ENCODE measurements at places on chromosomes 5 and 9.

DNA sequence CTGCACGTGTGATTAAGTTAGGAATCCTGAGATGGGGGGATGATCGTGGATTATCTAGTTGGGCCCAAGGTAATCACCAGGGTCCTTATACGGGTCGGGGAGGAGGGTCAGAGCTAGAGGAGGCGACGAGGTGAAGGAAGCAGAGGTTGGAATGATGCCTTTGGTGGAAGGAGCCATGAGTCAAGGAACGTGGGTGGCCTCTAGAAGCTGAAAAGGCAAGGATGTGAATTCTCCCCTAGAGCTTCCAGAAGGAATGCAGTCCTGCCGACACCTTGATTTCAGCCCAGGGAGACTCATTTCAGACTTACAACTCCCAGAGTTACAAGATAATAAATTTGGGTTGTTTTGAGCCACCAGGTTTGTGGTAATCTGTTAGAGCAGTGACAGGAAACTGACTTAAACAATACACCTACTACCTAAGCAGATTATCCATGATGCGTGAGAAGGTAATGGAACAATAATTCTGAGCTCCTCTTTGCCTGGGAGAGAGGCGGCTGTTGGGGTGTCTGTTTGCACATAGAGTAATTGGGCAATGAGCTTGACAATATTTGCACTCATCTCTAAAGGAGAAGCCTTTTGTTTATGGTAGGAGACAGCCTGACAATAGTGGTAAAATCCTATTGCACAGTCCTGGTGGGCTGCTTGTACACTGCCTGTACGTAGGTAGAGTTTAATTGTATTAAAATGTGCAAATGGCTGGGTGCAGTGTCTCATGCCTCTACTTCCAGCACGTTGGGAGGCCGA lies 129.3 kb upstream of the IER5L start:
- DNase-seq = peak; percentile 15

- no peak for DNase-seq
These were observed 1.3 kb downstream of the SLC9A3 start for GRCh38 chr5:522899-523440.

DNA sequence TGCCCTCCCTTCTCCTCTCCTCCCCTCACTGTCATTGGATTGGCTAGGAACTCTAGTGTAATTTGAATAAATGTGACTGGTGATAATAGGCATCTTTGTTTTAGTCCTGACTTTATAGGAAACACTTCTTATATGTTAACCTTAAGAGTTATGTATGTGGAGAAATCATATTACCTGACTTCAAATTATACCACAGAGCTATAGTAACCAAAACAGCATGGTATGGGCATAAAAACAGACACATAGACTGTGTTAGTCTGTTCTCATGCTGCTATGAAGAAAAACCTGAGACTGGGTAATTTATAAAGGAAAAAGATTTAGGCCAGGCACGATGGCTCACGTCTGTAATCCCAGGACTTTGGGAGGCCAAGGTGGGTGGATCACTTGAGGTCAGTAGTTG lies 9.4 kb downstream of the MRRF start:
- no peak for DNase-seq

- no peak for DNase-seq
These were observed 51.7 kb downstream of the CCNH start for GRCh38 chr5:87361031-87361445.

GRCh38 chr5:159206818-159207217 lies 2.5 kb downstream of the RNF145 start:
- no peak for DNase-seq

DNA sequence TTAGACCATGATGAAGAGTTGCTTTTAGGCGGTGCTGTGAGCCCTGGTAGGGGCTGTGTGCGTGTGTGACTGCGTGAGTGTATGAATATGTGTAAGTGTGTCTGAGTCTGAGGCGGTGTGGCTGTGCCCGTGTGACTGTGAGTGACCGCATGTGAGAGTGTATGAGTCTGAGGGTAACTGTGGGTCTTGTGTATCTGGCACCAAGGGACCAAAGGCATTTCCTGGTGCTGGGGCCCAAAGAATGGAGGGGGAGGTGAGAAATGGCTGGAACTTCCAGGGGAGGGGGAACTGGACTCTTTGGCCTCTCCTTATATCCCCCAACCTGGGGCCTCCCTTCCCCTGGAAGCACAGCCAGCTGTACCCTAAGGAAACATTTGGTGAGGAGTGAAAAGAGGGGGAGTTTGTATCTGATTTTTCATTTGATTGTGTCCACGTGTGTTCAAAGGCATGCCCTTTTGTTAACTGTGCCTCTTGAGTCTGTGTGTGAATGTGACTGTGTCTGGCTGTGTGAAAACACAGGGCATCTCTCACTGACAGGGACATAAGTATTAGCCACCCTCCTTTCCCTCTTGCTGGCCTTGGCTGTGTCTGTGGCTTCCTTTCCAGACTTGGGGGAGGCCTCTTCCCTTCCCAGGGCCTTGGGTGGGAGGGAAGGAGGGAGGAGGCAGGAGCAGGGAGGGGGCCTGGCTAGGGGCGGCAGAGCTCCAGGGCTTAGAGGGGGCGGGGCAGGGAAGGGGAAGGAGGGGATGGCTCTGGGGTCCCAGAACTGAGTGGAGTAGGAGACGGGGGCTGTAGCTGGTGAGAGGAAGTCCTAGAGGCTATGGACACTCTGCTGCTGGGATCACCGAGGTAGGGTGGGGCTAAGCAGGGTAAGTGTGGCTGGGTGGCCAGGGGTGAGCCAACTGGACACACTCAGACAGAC lies 1.4 kb downstream of the IL11RA start:
- no peak for DNase-seq

- no peak for DNase-seq
These were observed 338.6 kb downstream of the TMEM38B start for GRCh38 chr9:106032978-106033377.

- DNase-seq = no peak
These were observed 6.0 kb downstream of the UBE2QL1 start for GRCh38 chr5:6454628-6455053.

GRCh38 chr5:151058891-151059489 lies 21.8 kb downstream of the TNIP1 start:
- no peak for DNase-seq

GRCh38 chr5:87027570-87027969 lies 240.1 kb upstream of the RASA1 start:
- no peak for DNase-seq

GRCh38 chr5:107772418-107773310 lies 101.9 kb upstream of the EFNA5 start:
- no peak for DNase-seq

- DNase-seq = no peak
These were observed 349.7 kb upstream of the RFX3 start for GRCh38 chr9:3875361-3876132.

GRCh38 chr9:119126040-119126439 lies 243.2 kb downstream of the BRINP1 start:
- DNase-seq = no peak

GRCh38 chr5:145856285-145856818 lies 16.5 kb downstream of the GRXCR2 start:
- DNase-seq = peak; percentile 18

DNA sequence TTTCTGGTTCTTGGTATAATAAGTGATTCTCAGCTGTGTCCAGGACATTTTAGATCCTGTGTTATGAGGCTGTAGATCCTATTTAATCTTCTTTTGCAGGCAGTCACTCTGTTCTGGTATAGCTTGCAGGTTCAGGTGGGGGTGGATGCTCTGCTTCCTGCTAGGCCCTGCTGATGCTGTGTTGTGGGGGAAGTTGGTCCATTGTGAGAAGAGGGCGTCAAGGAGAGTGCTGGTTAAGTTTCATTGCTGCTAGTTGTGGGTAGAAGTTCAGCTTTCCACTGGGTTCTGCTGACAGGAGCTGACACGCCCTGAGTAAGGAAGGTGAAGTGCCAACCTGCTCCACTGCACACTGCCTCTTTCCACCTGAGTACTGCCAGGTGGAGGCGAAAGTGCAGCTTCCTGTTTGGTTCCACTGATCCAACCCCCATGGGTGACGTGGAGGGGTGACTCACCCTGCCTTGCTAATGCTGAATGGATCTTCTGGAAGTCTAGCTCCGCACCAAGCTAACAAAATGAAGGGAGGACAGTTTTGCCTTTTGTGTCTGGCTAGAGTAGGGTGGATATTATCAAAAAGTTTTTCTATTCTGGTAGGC lies 16.3 kb downstream of the NMRK1 start:
- peak; percentile 66 for DNase-seq

DNA sequence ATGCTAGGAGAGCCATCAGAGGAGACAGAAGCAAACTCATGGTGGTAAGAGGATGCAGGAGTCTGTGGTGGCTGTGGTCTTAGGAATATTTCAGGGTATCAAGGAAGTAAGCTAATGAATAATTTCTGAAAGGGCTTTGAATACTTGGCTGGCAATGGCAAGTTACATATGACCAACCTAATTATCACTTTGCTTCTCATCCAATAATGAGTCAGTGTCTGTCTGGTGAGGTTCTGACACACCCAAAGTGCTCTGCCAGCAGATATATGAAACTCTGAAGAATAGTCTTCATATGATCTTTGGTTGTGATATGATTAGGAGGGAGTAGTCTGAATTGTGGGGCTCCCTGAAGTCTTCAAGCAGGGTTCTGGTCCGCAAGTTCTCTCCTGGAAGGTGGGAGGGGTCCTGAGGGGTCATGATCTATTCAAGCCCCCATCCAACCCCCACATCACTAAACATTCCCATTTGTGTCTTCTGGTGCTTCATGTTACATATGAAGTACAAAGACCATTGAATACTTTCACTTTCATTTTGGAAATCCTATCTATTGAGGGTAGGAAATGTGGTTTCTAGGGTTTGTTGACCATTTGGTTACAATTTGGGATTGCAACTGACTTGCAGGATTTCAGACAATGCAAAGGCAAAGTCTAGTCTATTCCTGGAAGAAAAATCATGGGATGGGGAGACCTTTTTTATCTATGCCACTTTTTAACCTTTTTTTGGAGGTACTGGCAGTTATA lies 199.9 kb upstream of the CDKN2B start:
- no peak for DNase-seq

- DNase-seq = no peak
These were observed 240.8 kb upstream of the ZNF462 start for GRCh38 chr9:106622164-106622487.

DNA sequence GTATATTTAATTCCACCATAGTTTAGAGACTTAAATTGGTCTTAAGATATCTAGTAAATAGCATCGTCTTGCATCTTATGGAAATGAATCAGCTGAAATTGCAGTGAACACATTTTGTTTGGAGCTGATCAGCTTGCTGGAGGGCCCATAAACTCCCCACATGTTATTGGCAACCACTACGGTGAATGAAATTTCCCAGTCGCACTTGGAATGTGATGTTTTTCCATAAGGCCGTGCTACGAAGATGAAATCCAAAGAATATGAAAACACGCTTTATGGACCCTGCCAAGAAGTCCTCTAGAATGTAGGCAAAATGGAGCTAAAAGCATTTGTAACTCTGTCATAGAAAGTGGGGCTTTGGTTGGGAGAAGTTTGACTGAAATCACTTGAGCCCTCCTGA lies 572.1 kb downstream of the ACTL7B start:
- no peak for DNase-seq

GRCh38 chr9:27861887-27862286 lies 288.6 kb upstream of the C9orf72 start:
- no peak for DNase-seq

DNA sequence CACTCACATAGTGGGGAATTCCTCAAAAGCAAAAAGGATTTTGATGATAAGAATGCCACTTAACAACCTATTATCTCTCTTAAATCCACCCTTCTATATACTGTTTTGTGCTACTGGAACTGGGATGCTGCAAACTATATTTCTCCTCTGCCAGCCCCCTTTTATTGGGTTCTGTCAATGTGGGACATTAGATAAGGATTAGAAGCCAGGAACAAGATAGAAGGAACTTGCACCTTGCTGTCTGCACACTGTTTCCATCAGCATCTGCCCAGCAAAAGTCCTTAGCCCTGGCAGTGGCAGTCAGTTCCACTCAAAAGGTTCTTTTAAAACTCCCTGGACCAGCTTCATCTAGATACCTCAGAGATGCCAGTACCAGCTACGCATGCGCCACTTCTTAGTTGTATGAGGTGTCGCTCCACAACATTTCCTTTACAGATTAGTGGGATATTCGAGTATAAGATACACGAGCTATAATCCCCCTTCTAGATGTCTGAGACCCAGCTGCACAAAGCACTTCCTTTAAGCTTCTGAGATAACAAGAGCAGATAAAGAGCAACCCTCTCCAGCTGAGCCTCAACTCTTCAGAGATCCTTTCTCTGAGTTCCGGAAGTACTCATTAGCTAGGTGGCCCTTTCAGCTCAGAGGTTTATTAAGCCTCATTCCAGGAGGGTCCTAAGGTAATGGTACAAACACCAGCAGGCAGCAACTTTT lies 45.3 kb downstream of the CERT1 start:
- no peak for DNase-seq

GRCh38 chr9:69157751-69158466 lies 16.2 kb upstream of the TJP2 start:
- DNase-seq = no peak

- no peak for DNase-seq
These were observed 156.7 kb downstream of the EBF1 start for GRCh38 chr5:158943057-158943456.

GRCh38 chr5:160245506-160246086 lies 16.3 kb downstream of the FABP6 start:
- no peak for DNase-seq

- no peak for DNase-seq
These were observed 75.7 kb downstream of the ZNF608 start for GRCh38 chr5:124670722-124671184.

DNA sequence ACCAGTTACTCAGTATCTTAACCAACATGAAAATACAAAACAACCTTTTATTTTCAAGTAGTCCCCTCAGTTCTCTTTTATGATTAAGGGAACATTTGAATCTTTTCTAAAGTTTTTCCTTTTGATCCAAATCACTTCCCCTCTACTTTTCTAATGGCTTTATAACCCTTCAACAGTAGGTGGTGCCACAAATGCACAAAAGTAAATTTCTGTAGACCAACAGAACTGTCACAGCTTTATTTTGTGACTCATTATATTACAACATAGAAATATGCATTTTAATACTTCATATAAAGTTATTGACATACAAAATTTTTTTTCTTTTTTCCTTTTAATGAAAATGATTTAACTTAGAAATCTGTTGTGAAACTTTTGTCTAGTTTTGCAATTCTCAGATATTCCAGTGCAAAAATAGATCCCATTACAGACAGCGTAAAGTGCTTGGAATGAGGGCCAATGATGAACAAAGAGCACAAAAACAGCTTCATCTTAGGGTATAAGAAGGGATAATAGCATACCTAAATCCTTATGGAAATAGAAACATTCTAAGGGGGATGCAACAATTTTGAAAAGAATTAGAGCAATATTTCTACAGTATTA lies 17.0 kb downstream of the NIPSNAP3B start:
- DNase-seq = no peak

DNA sequence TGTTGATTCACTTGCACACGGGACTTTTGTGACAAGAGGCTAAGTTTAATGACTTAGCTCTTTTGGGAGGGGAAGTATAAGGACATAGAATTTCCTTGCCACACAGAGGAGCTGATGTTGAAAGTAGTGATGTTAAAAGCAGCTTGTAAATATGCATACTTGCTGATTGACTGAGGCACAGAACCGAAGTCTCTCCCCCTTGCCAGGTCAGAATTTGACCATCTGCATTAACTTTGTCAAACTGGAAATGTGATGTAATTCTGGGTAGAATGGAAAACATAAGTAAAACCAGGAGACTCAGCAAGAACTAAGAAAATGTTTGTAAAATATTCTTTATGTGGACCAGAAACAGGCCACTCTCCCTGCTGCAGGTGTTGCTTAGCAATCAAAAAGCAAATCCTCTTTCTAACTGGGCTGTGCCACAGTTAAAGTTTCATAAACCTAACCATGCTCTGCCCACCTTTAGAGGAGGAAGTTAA lies 284.2 kb downstream of the NR3C1 start:
- DNase-seq = no peak

All from stimulated activated CD4-positive, alpha-beta T cell treated with anti-CD3 and anti-CD28 coated beads, Interleukin-2, amount 100 ng/mL, for 24 hours (primary cell).